Activated CD4-positive, alpha-beta T cell treated with anti-CD3 and anti-CD28 coated beads, Interleukin-2, amount 10 ng/mL, durations not matched to agents 24 days and 14 days (primary cell): ENCODE measurements at places on chromosomes 4 and X. TPM values are rescaled to one million over a fixed set of nuclear protein-coding genes. Genes with fewer than 3 reads are reported as not detected.

DNA sequence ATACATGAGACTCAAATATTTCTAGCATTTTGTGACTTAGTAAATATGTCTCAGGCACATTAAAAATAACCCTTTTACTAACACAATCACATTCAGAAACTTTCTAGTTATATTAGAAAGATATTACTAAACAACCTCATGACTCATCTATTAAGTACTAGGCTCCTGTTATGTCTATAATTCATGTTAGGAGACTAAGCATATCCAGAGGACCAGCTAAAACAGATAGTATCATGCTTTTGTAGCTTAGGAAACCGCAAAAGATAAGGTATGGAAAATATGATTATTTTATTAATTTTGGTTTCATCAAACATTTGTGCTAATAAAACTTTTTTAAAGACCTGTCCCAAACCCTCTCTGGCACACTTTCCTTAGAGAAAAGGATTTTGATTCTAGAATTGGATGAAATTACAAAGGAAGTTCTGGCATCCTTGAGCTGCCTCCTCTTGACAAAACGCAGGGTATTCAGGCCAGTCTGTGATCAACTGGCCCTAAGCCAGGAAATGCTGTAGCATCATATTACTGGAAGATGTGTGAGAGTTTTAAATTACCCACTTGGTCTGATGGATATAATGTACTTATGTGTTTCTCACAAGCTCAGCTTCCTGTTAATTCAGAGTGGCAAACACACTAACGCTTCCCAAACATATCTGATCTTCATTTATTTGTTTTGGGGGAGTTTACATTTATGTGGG lies 60.4 kb downstream of the NRK start:
- H3K36me3 ChIP-seq = no peaks in the 10 kb centered on the region
- H3K27ac ChIP-seq = no peak overlapping the region
- no peak overlapping the region for H3K4me3 ChIP-seq
- H3K4me1 ChIP-seq = no peaks in the 10 kb centered on the region

Gene PARM1
- total RNA-seq = not detected in 2 replicates

DNA sequence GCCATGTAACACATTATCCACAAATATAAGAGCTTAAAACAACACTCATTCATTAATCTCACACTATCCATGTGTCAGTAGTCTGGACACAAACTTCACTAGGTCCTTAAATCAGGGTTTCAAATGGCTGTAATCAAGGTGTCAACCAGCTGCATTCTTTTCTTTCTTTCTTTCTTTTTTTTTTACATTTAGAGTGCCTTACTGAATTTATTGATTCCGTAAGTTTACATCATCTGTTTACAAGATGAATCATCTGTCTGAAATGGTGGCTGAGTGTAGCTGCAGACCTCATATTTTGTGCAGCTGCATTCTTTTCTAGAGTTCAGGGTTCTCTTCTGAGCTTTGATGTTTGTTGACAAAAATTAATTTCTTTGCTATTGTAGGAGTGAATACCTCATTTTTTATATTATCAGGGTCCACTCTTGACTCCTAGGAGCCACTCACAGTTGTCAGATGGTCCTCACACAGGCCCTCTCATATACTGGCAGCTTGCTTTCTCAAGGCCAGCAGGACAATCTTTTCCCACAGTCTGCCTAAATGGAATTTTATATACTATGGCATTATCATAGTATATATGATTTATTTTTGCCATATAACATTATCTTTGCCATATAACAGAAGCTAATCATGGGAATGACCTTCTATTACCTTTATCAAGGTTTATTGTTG lies 37.8 kb downstream of the SPOCK3 start:
- no peaks in the 10 kb centered on the region for H3K4me1 ChIP-seq
- no peak for DNase-seq
- no peaks in the 10 kb centered on the region for H3K27me3 ChIP-seq
- no peaks in the 10 kb centered on the region for H3K36me3 ChIP-seq
- H3K4me3 ChIP-seq = no peak overlapping the region

DNA sequence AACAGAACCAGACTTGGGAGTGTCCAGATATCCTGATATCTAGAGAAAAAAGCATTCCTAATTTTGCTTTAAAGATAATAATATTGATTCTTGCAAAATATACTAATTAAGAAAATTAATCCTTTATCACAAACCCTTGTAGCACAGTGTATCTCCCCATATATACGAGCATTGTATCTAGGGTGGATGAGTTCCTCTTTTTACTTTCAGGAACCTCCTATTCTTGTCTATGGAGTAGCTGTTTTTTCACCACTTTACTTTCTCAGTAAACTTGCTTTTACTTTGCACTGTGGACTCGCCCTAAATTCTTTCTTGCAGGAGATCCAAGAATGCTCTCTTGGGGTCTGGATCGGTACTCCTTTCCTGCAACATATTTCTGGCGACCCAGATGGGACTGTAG lies 103.9 kb downstream of the GLUD2 start:
- peaks cover 2% of the 10 kb centered on the region for H3K4me1 ChIP-seq
- no peak overlapping the region for H3K27ac ChIP-seq
- no peaks in the 10 kb centered on the region for H3K27me3 ChIP-seq
- no peak overlapping the region for H3K4me3 ChIP-seq

DNA sequence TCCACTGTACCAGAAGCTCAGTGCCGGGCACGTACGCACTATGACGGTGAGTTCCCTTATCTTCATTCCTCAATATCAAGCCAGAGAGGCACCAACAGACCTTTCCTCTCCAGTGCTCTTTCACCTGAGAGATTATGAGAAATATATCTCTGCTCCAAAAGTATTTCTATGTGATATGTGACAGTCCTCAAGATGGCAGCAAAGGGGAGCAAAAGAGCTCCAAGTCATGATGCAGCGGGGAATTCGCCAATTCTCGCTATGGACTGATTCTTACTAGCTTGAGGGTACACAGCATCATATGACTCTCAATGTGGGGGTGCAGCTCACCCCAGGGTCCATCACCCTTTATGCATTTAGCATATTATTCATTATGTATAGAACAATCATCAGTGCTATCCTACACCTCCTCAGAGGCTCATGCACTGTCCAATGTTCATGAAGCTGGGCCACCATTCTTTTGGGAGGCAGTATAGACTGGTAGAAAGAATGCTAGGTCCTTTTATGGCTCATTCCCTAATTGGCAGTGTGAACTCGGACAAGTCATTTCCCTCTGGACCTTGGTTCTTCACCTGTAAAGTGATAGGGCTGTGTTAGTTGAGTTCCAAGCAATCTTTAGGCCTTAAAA lies 12.8 kb upstream of the IQSEC2 start:
- H3K27me3 ChIP-seq = peaks cover 2% of the 10 kb centered on the region
- no peaks in the 10 kb centered on the region for H3K4me1 ChIP-seq
- H3K4me3 ChIP-seq = no peak overlapping the region
- no peaks in the 10 kb centered on the region for H3K36me3 ChIP-seq

- H3K4me3 ChIP-seq = no peak overlapping the region
- H3K27ac ChIP-seq = no peak overlapping the region
- no peaks in the 10 kb centered on the region for H3K4me1 ChIP-seq
- no peak for DNase-seq
Measured at GRCh38 chr4:181702864-181703495, 540.2 kb upstream of the TENM3 start.

Gene RPA4
- total RNA-seq = 0.68 and 0.78 TPM in 2 replicates

GRCh38 chrX:65697211-65697641 lies 29.8 kb downstream of the MSN start:
- peaks cover 35% of the 10 kb centered on the region for H3K36me3 ChIP-seq
- H3K4me1 ChIP-seq = peaks cover 61% of the 10 kb centered on the region
- peak overlapping the region; percentile 96 for H3K27ac ChIP-seq
- no peak for DNase-seq
- H3K4me3 ChIP-seq = peak overlapping the region; percentile 77
- no peaks in the 10 kb centered on the region for H3K27me3 ChIP-seq

- H3K36me3 ChIP-seq = no peaks in the 10 kb centered on the region
- H3K27me3 ChIP-seq = no peaks in the 10 kb centered on the region
- no peak overlapping the region for H3K4me3 ChIP-seq
- H3K27ac ChIP-seq = no peak overlapping the region
- H3K4me1 ChIP-seq = no peaks in the 10 kb centered on the region
Measured at GRCh38 chr4:71411981-71412380, 73.2 kb downstream of the SLC4A4 start.

- no peak for DNase-seq
- no peak overlapping the region for H3K4me3 ChIP-seq
- no peaks in the 10 kb centered on the region for H3K36me3 ChIP-seq
- no peaks in the 10 kb centered on the region for H3K27me3 ChIP-seq
- H3K4me1 ChIP-seq = no peaks in the 10 kb centered on the region
Measured at GRCh38 chr4:181877329-181877848, 365.8 kb upstream of the TENM3 start.

DNA sequence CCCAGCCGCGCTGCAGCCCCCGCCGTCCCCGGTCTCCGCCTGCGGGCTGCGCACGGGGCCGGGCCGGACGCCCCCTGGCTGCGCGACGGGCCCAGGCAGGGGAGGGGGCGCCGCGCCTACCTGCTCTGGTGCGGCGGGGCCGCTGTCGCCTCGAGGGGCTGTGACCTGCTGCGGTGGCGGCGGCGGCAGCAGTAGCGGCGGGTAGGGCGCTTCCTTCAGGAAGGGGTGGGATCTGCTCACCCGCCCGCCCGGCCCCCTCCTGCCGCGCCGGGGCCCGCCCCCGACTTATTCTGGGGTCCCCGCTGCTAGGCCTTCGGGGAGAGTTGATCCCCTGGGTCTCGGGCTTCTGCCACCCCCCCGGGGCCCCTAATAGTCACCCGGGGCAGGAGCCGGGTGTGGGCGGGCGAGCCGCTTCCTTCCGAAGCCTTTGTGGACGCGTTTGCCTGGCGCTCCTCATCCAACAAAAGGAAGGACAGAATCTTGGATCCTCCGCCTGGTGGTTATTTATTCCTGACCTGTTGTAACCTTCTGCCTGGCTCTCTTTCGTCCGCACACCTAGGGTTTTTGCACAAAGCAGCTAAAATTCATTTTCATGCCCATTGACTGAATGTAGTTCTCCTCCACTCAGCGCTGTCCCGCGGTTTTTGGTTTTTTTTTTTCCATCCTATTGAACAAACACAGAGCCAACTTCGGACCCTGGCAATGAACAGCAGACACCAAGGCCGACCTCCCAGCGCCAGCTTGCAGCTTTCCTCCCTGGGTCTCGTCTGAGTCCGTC lies at the start of gene TMEM150C:
Gene TMEM150C (minus strand): TSS at position 203 of the 778 bp plus-strand sequence. CDS start 57,331 bp downstream, outside the sequence.
- no peaks in the 10 kb centered on the region for H3K36me3 ChIP-seq
- H3K4me3 ChIP-seq = peak within 1 kb of the TSS; percentile 76
- no peak for DNase-seq
- H3K27ac ChIP-seq = no peak within 1 kb of the TSS

DNA sequence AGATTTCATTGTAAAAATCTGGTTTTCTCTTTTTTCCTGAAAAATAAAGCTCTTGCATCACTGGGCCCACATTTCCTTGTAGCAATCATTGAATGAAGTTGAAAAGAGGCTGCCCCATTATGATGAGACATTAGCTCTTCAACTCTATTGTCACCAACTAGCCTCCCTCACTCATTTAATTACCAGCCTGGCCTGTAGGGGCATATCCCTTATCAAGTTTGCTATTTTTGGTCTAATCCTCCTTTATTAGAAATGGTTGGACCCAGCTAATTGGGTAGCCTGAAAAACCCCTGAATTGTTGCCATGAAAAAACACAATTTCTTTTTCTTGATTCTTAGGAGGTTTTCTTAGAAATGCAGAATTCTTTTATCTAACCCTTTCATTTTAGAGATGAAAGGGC lies 164.6 kb upstream of the CASK start:
- H3K4me1 ChIP-seq = peaks cover 7% of the 10 kb centered on the region
- H3K36me3 ChIP-seq = no peaks in the 10 kb centered on the region
- H3K4me3 ChIP-seq = no peak overlapping the region
- no peak for DNase-seq

Gene GPR82
- total RNA-seq = not detected in 2 replicates

Gene PAGE1
- not detected in 2 replicates for total RNA-seq

DNA sequence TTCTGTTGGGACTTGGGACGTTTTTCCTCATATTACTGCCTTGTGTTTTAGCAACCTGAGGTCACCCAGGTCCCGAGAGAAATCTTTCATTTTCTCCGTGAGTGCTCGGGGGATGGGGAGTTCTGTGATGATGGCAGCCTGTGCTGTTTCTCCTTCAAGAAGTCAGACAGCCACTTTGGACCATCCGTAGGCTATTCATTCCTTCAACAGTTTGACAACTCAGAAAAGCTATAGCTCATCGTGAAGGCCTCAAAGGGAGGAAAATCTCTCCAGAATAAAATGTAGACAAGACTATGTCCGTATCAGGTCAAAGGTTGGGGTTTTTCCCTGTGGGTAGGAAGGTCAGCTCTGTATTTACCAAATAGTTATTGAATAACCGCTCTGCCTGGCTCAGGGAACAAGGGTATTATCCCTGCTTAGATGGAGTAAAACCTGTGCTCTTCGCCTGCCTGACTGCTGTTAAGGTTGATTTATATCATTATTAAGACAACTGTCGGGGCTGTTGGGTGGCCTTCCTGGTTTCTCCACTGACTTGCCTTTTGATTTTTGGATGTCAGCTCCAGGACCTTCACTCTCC lies 36.6 kb downstream of the FAM114A1 start:
- H3K4me1 ChIP-seq = peaks cover 14% of the 10 kb centered on the region
- no peak overlapping the region for H3K27ac ChIP-seq
- H3K4me3 ChIP-seq = no peak overlapping the region
- no peaks in the 10 kb centered on the region for H3K27me3 ChIP-seq

DNA sequence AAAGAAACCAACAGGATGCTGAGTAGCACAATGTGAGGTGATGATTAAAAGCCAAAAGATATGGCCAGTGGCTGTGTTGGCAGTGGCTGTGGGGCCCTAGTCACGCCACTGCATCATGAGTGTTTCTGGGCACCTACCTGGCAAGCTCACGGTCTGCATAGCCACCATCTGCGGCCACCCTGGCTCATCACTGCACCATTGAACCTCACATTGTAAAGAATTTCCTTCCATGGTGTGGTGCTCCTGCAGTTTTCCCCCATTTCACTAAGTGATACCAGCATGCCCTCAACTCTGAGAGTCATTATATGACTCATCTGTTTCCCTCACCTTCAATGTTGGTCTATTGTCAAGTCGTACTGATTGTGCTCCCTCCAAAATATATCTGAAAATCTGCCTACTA lies 45.5 kb upstream of the CLNK start:
- DNase-seq = no peak
- H3K4me3 ChIP-seq = peak overlapping the region; percentile 40
- peaks cover 11% of the 10 kb centered on the region for H3K36me3 ChIP-seq
- H3K27me3 ChIP-seq = no peaks in the 10 kb centered on the region
- peak overlapping the region; percentile 97 for H3K27ac ChIP-seq
- H3K4me1 ChIP-seq = peaks cover 59% of the 10 kb centered on the region

DNA sequence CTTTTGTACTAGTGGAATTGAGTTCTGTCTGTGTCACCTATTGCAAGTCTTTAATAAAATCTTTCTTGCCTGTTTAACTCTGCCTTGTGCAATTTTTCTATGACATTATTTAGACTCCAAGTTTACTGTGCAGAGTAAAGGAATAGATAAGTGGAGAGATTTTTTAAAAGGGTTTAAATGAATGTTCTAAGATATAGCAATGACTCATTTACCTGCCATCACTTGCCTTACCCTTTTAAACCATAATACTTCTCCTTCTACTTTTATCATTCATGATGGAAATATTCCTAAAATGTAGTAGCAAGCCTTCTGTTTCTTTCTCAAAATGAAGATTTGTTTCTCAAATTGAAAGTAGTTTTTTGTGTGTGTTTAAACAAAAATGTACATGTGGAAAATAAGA lies 782.8 kb upstream of the MAGEB2 start:
- H3K27me3 ChIP-seq = no peaks in the 10 kb centered on the region
- no peak for DNase-seq
- no peaks in the 10 kb centered on the region for H3K4me1 ChIP-seq
- H3K4me3 ChIP-seq = no peak overlapping the region
- H3K27ac ChIP-seq = no peak overlapping the region
- H3K36me3 ChIP-seq = no peaks in the 10 kb centered on the region
